ENCODE measurements at places on chromosomes 3 and 15. TPM values are rescaled to one million over a fixed set of nuclear protein-coding genes. Genes with fewer than 3 reads are reported as not detected.

DPH3 gene
- total RNA-seq, result 25.1 TPM

GOLGA6L7 gene
- not detected for total RNA-seq

AGTR1 gene
- total RNA-seq, result under 0.01 TPM

COL7A1 gene
- total RNA-seq, result 1.9 TPM

PPP2R3A gene
- total RNA-seq, result 7.1 TPM

DCP1A gene
- 8.7 TPM for total RNA-seq

SLC27A2 gene
- total RNA-seq, result 0.61 TPM

ACKR2 gene
- not detected for total RNA-seq

AHSG gene
- not detected for total RNA-seq

CHRM5 gene
- not detected for total RNA-seq

FLNB gene
- total RNA-seq, result 582 TPM

IQCF5 gene
- not detected for total RNA-seq

SLC51B gene
- not detected for total RNA-seq

STRIT1 gene
- not detected for total RNA-seq

GLDN gene
- under 0.01 TPM for total RNA-seq

GOLGA8T gene
- under 0.01 TPM for total RNA-seq

IGF1R gene
- total RNA-seq, result 18.8 TPM

CLDN16 gene
- total RNA-seq, result under 0.01 TPM

GOLGA8K gene
- 0.30 TPM for total RNA-seq

HAUS2 gene
- 45.1 TPM for total RNA-seq

SHC4 gene
- 0.15 TPM for total RNA-seq

ANKUB1 gene
- total RNA-seq, result 0.32 TPM

EFCC1 gene
- total RNA-seq, result not detected

AGBL1 gene
- total RNA-seq, result not detected

ZIC1 gene
- 0.61 TPM for total RNA-seq

DIS3L gene
- total RNA-seq, result 24.2 TPM

CX3CR1 gene
- not detected for total RNA-seq

OR5K2 gene
- not detected for total RNA-seq

CPN2 gene
- total RNA-seq, result not detected

CRBN gene
- 68.4 TPM for total RNA-seq

MYH15 gene
- 0.30 TPM for total RNA-seq

DNAJA4 gene
- total RNA-seq, result 5.2 TPM

ADGRG7 gene
- total RNA-seq, result not detected

FBLN2 gene
- 3.2 TPM for total RNA-seq

FRG2C gene
- total RNA-seq, result not detected

ILDR1 gene
- not detected for total RNA-seq

NANOGP8 gene
- not detected for total RNA-seq

XXYLT1 gene
- 43.9 TPM for total RNA-seq

Data from epithelial cell of umbilical artery (primary cell).